ENCODE measurements at places on chromosomes 1 and 21. TPM values are rescaled to one million over a fixed set of nuclear protein-coding genes. Genes with fewer than 3 reads are reported as not detected.
A peak's percentile ranks its signal among the peaks of the same experiment; 100 is the strongest.

Gene OR2T6
- total RNA-seq, result not detected

- DNase-seq, result no peak
Measured at GRCh38 chr1:78718566-78718965, 68.9 kb downstream of the IFI44 start.

- DNase-seq, result peak; percentile 60
Measured at GRCh38 chr1:205907794-205908193, 35.5 kb downstream of the SLC26A9 start.

GRCh38 chr21:44199448-44199847, 41.3 kb downstream of the ICOSLG start:
- no peak for DNase-seq

DNA sequence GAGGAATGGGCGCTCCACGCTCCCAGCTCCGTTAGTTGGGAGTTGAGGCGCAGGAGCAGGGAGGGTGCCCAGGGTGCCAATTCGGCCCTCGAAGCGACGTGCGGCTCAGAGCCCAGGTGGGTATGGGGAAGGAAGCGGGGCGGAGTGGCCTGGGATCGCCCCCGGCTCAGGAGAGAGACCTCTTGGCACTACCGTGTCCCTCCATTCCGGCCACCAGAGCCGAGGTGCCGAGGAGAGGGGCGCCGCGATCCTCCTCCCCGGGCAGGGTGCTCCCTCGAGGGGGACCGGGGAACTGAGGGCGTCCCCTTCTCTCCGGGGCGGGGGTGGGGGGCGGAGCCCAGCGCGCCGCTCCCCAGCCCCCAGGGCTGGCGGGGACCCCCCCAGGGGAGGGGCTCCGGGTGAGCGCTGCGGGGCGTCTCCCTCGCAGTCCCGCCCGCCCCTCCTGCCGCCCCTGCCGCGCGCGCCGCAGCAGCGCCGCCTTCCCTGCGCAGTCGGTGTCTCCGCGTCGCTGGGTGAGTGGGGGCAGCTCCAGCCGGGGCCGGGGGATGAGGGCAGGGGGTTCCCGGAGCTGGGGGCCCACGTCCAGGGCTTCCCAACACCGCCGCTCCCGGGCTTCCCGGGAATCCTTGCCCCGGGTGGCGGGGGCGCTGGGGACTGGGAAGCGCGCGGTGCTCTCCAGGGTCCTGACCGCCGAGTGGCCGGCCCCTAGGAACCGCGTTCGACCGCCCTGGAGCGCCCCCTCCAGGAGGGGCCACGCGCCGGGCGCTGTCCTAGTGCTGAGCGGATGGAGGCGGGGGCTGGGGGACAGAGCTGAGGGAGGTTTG, at the start of gene HPCA:
Gene HPCA (plus strand): TSS at position 488 of the 824 bp plus-strand sequence. CDS start 2,408 bp downstream, outside the sequence.
- DNase-seq, result no peak

GRCh38 chr1:19877821-19878636, 4.2 kb upstream of the OTUD3 start:
- DNase-seq, result no peak

- no peak for DNase-seq
Measured at GRCh38 chr1:46547481-46548383, 3.7 kb downstream of the KNCN start.

Gene PTPN7
- 0.78 TPM for total RNA-seq

GRCh38 chr1:22754824-22755223, 44.2 kb downstream of the EPHB2 start:
- DNase-seq, result no peak

Gene NDC1
- total RNA-seq, result 5.6 TPM

Gene RAVER2
- total RNA-seq, result 17.9 TPM

- no peak for DNase-seq
Measured at GRCh38 chr1:232675898-232676297, 46.0 kb upstream of the SIPA1L2 start.

DNA sequence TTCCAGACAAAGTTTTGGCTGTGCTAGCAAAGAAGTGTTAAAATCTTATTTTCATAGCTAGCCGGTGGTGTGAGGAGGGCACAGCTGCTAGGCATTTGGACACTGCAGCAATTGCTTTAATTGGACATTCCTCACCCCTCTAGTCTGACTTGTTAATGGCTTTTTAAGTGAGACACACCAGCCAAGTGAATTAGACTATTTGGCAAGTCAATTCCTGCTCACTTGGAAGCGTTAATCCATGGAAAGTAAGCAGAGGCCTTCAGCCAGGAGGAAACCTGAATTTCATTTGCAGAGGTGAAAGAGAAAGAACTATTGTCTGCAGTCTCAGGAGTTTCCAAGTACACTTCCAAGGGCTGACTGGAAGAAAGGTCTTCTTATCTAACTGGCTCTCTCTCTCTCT, 175.7 kb downstream of the ST6GALNAC3 start:
- no peak for DNase-seq

DNA sequence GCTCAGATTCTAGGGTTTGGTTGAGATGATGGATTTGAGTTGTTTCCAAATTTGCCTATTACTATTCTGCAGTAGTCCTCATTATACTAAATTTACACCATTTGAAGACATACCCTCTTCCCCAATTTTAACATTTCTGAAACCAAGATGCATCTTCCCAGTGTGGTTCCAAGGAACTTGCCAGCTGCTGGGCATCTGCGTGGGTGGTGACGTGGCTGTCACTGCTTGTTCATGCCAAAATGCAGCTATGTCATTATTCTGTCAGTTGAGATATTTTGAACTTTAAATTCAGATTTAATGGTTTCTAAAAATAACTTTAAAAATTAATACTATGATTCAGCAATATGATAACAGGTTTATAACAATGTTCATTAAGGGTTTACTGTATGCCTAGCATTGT, 1.2 kb downstream of the ZFP69 start:
- DNase-seq, result no peak

- no peak for DNase-seq
Measured at GRCh38 chr1:84834419-84835064, 58.5 kb downstream of the LPAR3 start.

DNA sequence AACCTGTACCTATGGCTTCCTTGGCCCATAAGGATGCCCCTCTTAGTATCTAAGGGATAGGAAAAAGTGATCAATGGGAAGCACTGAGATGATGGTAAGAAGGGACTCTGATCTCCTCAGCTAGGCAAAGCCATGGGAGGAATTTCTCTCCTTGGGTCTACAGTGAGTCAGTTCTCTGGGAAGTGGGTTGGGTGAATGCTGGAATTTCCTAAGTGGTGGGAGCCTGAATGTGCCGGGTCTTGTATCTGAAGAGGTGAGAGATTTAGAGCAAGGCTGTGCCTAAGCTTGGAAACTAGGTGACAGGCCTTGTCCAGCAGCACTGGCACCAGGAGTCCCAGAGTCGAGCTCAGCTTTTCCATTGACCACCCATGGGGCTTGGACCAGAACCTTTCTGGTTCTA, 96.3 kb upstream of the SLC2A1 start:
- no peak for DNase-seq

- no peak for DNase-seq
Measured at GRCh38 chr1:184970691-184971161, 3.6 kb downstream of the NIBAN1 start.

Measured in esophagus muscularis mucosa (tissue), 4 donors.